ENCODE measurements at places on chromosomes 6 and 20. TPM values are rescaled to one million over a fixed set of nuclear protein-coding genes. Genes with fewer than 3 reads are reported as not detected.

Gene PDYN
- 0.26 TPM for polyA plus RNA-seq

Gene CCM2L
- polyA plus RNA-seq: 6.3 TPM

Gene TSBP1
- polyA plus RNA-seq: not detected

Gene PSMB1
- 205 TPM for polyA plus RNA-seq

Gene PSORS1C2
- not detected for polyA plus RNA-seq

Gene ZKSCAN4
- 12.0 TPM for polyA plus RNA-seq

Gene TXLNB
- polyA plus RNA-seq: 9.9 TPM

Gene ZSCAN16
- 10.6 TPM for polyA plus RNA-seq

Gene RIOK1
- polyA plus RNA-seq: 33.6 TPM

Gene FOXC1
- polyA plus RNA-seq: 83.8 TPM

Gene TSHZ2
- polyA plus RNA-seq: 11.8 TPM

DNA sequence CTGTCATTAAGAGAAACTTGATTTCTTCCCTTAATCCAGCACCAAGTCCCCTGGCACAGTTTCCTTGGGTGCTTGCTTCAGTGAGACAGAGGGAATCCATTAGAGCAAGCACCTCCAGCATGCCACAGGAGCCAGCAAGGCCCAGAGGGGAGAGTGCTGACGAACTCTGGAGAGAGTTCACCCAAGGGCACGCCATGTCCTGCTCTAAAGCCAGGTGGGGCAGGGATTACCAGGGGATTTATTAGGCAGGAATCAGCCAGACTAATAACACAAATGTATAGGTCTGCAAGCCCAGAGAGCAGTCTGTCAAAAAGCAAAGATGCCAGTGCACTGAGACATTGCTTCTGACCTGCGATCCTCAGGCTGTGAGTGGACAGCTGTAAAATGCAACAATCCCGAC, 155.4 kb upstream of the SYNDIG1 start:
- DNase-seq: no peak

GRCh38 chr6:112879920-112880413, 532.8 kb downstream of the RFPL4B start:
- DNase-seq: no peak

DNA sequence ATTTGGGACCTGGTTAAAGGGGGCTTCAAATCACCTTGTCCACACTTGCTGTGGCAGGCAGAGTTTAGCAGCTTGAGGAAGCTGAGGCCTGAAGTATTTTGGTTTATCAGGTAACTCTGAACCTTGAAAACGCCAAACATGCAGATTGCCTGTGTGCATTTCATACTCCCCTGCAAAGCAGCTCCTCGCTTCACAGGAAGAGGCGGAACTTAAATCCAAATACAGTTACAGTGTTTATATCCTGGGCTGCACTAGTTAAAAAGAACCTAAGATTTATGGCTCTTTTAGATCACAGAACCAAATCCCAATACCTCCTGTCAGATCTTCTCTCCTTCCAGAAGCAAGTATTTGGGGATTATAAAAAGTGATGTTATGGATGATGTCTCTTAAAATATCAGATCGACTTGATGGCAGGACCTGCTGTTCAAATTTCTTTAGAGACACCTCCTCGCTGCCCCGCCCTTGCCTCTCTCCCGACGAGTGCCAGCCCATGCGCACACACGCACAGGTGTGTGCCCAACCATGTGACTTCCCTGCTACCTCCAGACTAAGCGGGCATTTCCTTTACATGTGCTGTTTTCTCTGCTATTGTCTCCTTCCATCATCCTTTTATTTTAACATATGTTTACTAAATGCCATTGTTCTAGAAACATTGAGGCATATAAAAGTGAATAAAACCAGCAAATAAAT, 224.6 kb upstream of the FOXQ1 start:
- DNase-seq: no peak

DNA sequence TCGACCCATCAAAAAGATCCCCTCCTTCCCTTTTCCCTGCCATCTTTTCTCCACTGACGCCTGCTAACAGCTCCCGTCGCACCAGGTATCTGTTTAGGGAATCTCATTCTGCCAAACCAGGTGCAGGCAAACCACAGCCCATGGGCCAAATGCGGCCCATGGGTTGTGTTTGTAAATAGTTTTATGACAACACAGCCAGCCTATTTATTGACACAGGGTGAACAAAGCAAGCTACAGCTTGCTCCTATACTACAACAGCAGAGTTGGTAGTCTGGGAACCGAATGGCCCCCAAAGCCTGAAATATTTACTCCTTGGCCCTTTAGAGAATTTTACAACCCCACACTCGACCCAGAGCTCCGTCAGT, 16.4 kb downstream of the NFATC2 start:
- no peak for DNase-seq

GRCh38 chr6:124857746-124858145, 104.5 kb upstream of the RNF217 start:
- DNase-seq: no peak

DNA sequence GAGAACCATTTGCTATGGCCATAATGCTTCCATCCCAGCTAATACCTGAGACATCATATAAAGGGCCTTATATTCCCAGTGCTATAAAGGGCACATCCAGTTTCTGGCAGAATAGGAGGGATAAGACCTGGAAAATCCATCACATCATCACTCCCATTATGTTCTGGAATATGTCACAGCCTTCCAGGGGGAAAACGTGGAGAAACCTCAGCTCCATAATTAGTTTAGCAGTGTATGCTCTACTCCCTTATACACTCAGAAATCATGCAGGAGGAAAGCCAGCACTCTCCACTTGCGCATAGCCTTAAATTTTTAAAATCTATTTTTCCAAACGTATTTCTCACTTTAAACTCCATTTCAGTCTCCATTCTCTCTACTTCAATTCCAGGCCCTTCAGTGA, 140.9 kb downstream of the ADGB start:
- no peak for DNase-seq

DNA sequence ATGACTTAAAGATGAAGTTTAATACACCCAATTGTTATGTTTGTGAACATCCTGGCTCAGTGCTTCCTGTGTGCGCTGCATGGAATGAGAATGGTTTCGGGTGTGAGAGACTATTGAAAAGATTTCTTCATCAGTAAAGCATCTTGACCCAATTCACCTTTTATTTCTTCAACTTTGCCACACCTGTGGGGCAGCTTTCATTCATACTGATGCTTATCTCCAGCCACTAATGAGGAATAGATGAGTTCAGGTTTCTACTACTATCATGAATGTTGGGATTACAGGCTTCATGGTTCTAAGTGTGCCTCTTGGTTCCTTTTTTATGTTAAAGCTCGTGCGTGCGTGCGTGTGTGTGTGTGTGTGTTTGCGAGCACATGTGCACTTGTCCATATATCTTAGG, 373.7 kb upstream of the SOX4 start:
- DNase-seq: no peak

- DNase-seq: no peak
Measured at GRCh38 chr6:37441651-37442050, 8.6 kb downstream of the CMTR1 start.

GRCh38 chr6:47026679-47027078, 15.5 kb downstream of the ADGRF1 start:
- no peak for DNase-seq

- no peak for DNase-seq
Measured at GRCh38 chr6:97771372-97771771, 488.4 kb upstream of the MMS22L start.

DNA sequence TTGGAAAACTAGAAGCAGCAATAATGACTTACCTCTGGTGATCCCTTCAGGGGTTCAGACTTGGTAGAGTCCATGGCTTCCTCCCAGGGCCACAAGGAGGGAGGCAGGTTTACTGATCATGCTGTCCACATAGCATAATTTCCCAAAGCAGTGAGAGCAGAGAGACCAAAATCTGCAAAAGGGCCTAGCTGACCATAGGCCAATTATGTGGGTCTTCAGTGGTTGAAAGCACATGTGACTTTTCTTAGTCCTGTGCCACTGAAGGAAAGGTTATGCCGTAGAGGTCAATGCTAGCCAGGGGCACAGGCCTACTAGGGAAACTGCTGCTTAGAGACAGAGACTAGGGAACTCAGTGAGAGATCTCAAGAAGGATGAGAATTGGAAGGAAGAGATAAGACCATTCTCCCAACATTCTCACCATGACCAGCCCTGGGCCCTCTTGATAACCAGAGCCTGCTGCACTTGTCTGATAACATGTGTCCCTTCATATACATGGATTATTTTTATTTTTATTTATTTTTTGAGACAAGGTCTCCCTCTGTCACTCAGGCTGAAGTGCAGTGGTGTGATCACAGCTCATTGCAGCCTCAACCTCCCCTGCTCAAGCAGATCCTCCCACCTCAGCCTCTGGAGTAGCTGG, 2.0 kb upstream of the GTPBP2 start:
- no peak for DNase-seq

- DNase-seq: no peak
Measured at GRCh38 chr20:2740702-2741101, 48.1 kb downstream of the EBF4 start.

DNA sequence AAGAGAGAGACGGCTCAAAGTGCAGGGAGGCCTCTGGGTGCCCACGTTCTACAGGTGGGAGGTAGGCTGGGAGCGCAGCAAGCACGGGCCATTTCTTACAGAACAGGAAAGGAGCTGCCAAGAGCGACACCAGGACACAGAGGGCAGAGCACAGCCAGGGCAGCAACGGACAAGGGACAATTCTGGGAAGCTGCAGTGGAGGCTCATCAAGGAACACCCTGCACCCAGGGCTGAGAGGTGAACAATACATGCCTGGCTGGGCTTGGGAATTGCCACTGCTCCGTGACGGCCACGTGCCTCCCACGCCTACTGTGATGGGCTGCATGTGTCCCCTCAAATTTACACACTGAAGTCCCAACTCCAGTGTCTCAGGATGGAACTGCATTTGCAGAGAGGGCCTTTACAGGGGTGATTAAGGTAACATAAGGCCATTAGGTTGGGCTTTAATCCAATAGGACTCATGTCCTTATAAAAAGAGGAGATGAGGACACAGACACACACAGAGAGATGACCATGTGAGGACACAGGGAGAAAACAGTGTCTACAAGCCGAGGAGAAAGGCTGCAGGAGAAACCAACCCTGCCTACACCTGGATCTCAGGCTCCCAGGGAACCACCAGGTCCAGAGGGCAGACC, 13.6 kb downstream of the SERPINB6 start:
- DNase-seq: no peak

GRCh38 chr6:163702736-163703135, 288.2 kb downstream of the QKI start:
- no peak for DNase-seq

- no peak for DNase-seq
Measured at GRCh38 chr20:39164642-39165041, 202.5 kb downstream of the DHX35 start.

GRCh38 chr6:18022398-18023231, 35.2 kb upstream of the KIF13A start:
- DNase-seq: no peak

- DNase-seq: no peak
Measured at GRCh38 chr20:5767493-5768098, 17.4 kb downstream of the SHLD1 start.

GRCh38 chr20:52152416-52152815, 39.2 kb downstream of the ZFP64 start:
- DNase-seq: no peak

All from left renal pelvis (tissue), 4 donors.